HTR-8/SVneo (cell line): ENCODE measurements at places on chromosomes 2 and 18.

DNA sequence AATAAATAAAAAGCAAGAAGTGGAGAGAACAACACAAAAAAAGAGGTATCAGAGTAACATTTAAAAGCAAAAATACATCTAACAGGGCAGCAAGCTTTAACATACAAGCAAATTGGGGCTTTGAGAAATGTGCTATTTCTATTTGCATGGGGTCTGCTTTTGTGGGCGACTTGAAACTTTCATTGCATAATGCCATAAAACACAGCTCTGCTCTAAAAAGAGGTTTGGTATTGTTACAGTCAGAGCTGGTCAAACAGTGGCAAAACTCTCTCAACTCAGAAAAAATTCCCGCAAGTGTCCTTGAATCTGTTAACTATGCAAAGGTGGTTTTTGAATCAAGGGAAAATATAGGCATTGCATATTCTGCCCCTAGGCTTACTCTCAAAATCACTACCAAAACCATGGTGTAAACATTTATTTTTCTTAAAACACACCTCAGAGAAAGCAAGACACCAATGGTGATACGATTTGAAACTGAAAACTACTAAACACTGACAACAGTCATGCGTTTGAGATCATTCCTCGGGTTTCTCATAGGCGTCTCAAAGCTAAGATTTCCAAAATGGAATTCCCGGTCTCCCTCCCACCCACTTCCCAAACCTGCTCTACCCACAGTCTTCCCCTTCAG lies 45.5 kb downstream of the RNF152 start:
- DNase-seq, result no peak

GRCh38 chr2:42136782-42137124 lies 32.4 kb upstream of the EML4 start:
- no peak for DNase-seq

DNA sequence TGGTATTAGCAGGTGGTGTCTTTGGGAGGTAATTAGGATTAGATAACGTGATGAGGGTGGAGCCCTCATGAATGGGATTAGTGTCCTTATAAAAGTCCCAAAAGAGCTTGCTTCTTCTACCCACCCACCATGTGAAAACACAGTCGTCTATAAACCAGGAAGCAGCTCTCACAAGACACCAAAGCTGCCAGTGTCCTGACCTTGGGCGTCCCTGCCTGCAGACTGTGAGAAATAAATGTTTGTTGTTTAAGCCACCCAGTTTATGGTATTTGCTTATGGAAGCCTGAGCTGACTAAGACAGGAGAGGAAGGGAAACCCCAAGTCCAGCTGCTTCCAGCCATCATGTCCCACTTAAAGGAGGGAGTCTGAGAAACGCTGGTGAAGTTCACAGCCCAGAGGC lies 13.6 kb downstream of the ADI1 start:
- no peak for DNase-seq

DNA sequence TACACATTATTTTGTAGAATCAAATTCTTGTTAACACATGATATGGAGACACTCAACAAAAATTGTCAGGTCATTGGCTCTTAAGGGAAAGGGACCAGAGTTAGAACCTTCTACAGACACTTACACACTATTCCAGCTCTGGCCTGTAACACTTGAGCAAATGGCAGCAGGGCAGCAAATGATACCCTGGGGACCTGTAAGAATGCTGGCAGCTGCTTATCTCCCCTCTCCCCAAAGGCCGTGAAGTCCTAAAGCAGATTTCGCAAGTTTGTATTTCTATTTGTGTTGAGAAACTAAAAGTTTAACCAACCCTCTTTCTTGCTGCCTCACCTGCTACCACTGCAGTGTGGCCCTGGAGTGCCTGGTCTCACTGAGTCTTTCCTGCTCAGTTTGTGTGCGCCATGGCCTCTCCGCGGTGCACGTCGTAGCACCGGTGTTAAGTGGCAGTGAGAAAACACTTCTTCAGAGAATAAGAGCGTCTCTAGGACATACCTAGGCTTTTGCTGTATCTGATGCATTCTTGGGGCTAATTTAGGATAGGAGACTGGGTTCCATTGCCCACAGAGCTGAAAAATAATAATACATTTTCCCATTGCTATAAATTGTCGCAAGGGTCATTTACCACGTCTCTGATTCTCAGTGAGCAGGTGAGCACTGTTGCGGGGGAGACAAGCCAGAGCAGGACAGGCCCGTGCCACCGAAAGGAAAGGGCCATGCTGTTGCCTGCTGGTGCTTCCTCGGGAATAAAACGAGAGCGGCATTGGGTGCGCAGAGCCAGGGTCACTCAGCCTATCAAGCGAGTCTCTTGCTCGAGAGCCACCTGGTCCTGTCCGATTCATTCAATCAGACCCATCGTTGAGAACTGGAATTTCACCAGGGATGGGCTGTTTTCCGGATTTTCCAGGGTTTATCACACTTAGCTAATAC lies 204.9 kb downstream of the PTGR3 start:
- DNase-seq, result no peak

- peak; percentile 12 for DNase-seq
These were observed 55.7 kb downstream of the MEIS1 start for GRCh38 chr2:66490588-66491001.

DNA sequence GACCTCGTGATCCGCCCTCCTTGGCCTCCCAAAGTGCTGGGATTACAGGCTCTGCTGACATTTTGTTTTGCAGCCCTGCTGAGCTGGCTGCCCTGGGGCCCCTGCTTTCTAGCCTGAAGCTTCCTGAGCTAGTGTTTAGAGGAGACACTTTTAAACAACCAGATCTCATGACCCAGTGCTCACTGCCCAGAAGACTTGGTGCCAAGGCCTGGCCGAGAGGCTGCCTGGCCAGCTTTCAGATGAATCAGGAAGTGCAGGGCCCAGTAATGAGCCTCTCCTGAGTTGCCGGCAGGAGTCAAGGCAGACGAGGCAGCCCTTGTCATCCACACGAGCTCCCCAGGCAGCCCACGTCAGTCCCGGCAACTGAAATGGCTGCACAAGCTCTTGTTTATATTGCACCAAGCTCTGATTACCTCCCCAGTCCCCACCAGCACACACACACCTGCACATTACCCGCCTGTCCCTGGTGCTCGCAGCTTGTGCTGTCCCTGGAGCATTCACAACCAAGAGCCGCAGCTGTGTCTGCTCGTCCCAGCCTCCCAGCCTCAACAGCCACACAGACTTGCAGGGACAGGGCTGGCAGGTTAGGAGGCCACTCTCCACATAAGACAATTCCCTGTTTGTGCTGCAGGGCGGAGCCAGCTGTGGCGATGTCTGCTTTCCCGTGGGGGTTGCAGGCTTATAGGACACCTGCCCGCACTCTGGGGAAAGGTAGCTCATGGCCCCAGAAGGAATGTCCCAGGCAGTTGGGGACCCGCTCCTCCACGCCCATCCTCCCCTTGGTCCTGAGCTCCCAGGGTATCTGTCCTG lies 331.2 kb upstream of the MYT1L start:
- DNase-seq, result no peak

DNA sequence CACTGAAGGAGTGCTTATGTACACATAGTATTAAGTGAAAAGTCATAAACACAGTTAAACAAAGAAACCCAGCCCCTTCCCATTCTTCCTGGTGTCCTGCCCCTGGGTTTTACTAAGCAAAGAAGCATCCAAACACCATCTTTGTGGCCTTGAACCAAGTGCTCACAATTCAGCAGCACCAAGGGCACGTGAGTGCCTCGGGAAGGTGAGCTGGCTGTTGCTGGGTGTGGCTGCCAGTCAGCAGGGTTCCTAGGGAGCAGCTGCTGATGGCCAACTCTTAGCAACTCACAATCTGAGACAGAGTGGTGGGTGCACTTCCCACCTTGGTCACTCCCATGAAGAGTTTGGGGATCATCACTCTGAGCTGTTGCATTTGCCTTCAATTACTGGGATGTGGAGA lies 97.7 kb upstream of the PGAP1 start:
- DNase-seq, result no peak

GRCh38 chr18:27723168-27723567 lies 453.8 kb downstream of the CDH2 start:
- DNase-seq, result peak; percentile 5

DNA sequence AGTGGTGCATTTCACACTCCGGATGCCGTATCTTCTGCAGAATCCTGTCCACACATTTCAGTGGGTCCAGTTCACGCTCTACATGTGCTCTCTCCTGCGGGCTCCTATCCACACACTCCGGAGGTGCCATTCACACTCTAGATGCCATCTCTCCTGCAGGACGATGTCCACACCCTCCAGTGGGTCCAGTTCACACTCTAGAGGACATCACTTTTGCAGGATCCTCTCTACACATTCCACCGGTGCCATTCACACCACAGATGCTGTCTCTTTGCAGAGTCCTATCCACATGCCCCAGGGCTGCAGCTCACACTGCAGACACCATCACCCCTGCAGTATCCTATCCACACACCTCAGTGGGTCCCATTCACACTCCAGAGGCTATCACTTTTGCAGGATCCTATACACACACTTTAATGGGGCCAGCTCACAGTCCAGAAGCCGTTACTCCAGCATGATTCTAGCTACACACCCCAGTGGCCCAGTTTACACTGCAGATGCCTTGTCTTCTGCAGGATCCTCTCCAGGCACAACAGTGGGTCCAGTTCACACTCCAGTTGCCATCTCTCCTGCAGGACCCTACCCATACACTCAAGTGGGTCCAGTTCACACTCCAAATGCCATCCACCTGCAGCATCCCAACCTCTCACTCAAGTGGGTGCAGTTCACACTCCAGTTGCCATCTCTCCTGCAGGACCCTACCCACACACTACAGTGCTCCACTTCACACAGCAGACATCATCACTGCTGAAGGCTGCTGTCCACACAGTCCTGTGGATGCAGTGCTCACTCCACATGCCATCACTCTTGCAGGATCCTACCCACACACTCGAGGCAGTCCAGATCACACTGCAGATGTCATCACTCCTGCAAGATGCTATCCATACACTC lies 2.1 kb upstream of the PXDN start:
- no peak for DNase-seq

GRCh38 chr2:39640107-39640506 lies 25.6 kb upstream of the TMEM178A start:
- DNase-seq, result no peak

GRCh38 chr2:176537932-176538331 lies 268.7 kb downstream of the MTX2 start:
- DNase-seq, result no peak
